Right kidney (tissue), 9 donors: ENCODE measurements at places on chromosomes 11 and 22.

DNA sequence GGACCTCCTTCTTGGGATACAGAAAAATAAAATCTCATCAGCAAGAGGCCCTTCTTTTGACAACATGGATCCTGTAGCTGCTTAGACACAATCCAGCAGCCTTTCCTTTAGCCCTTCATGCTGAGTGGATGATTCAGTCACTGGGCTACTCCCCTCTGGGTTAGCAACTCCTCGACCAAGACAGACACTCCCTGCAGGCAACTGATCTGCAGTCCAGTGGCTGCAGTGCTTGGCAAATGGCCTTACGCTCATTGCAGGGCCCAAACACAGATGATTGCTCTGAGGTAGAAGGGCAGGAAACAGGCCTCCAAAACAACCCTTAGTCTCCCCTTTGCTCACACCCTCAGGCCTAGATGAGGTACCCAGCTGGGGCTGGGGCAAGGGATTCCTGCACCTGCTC lies 73.2 kb upstream of the OPCML start:
- DNase-seq: peak; percentile 10

GRCh38 chr11:66851698-66852465 lies 5.0 kb upstream of the LRFN4 start:
- DNase-seq: no peak

DNA sequence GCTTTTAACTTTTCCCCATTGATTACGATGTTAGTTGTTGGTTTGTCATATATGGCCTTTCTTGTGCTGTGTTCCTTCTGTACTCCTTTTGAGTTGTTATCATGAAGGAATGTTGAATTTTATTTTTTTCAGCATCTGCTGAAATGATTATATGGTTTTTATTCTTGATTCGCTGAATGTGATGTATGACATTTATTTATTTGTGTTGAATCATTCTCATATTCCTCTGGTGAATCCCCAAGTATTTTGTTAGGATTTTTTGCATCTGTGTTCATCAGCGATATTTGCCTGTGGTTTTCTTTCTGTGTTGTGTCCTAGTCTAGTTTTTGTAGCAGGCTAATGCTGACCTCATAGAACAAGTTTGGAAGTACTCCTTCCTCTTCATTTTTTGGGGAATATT lies 78.2 kb downstream of the GGT1 start:
- no peak for DNase-seq

GRCh38 chr11:59555601-59556114 lies 44.3 kb downstream of the OR4D9 start:
- peak; percentile 71 for DNase-seq

GRCh38 chr22:17970201-17970708 lies 54.1 kb downstream of the MICAL3 start:
- no peak for DNase-seq

DNA sequence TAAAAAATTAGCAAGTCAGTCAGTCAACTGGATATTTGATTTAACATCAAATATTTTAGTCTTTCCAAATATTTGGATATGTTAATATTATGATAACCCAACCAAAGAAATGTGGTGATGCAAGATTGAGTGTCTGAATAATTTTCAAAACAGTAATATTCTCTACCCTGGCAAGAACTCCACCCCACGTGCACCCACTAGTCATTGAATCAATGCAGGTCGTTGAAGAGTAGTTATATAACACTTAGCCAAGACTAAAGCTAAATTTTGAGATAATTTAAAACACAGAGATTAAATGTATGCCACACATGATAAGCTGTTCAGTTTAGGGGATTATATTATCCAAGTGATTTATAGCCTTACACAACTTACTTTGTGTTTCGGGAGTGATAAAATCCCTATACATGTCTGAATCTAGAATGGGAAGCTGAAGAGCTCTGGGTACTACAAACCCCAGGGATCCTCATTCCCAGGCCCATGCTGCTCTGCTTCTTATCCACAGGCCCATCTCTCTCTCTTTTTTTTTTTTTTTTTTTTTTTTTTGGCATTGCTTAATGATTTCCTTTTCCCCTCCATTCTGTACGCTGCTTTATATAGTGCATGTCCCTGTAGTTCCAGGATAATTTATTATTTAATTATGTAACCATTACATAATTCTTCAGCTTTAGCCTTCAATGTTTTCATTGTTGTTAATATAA lies 392.9 kb downstream of the NTM start:
- no peak for DNase-seq

DNA sequence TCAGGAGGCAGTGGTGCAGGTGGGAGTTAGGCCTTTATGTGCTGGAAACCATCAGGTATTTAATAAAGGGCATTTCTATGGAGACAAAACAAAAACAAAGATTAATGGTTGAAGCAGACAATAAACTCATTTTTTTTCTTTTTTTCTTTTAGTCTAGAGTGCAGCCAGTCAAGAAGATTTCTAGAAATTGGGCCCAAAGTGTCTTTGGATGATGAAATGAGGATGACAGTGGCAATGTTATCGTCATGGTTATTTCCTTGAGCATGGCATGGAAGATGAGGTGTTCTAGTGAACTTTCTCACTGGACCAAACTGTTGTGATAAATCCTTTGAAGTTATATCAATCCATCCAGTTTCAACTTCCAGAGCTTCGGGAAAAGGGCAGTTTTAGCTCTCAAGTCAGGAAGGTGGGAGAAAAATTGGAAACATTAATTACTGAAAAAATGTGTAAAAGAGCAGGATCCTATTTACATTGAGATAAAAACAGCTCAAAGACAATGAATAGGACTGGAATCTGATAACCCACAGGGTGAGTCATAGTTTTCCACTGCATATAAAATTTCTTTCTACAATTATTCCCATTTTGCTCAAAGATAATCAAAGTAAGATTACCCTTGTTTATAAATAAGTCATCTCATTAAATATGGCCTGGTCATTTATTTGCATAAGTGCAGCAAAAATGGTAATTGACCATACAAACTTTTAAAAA lies 33.0 kb downstream of the PRR5L start:
- no peak for DNase-seq
